T-helper 2 cell (primary cell): ENCODE measurements at places on chromosomes 16 and 17.

DNA sequence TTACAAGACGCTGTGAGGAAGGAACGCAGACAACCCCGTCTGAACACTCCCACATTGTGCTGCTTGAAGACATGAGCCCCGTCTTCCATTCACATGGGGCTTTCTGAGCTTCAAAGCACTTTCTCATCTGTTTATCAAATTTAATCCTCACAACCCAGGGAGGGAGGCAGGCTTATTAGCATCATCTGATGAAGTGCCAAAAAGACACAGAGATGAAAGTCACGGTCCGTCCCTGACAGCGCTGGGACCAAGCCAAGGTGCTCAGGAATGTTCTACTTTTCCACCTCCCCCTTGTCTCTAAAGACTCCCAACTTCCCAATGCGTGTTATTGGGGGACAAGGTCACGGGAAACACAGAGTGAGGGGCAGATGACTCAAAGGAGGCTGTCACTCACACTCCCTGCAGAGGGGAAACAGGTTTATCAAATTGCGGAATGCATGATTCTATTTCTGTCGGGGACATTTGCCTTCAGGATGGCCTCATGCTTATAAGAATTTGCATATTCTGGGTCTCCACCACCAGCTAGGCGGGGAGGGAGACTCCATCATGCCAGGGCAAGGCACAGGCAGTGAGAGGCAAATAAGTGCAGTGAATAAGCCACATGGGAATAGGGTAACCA is 10.7 kb downstream of the XYLT1 start:
- DNase-seq = no peak

GRCh38 chr17:79835953-79836509 is 3.2 kb downstream of the CBX4 start:
- no peak for DNase-seq

- DNase-seq = peak; percentile 61
Observed at GRCh38 chr17:35930211-35931065, at the start of gene RDM1. TSS of gene RDM1 (minus strand) at chr17:35930773. CDS start at chr17:35930727, 46 bp downstream.

GRCh38 chr16:46920402-46921068 is 36.4 kb downstream of the GPT2 start:
- DNase-seq = no peak

- DNase-seq = no peak
Observed at GRCh38 chr17:79844869-79845600, 5.8 kb upstream of the CBX4 start.

DNA sequence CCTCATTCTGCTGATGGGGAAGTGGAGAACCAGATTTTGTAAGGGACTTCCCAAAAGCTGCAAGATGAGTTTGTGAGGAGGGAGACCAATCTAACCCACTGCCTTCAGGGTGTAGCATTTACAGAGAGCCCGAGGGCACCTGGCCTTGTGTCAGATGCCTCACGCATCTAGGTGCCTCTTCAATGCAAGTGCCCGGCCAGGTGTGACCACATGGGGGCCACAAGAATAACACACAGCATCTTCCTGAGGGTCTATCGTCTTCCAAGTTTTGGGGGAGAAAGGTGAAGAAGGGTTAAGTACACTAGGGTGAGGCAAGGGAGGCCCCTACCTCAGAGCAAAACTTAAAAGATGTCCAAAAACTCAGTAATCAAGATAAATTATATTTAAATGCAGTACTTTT is 401.7 kb upstream of the CDH5 start:
- DNase-seq = no peak

DNA sequence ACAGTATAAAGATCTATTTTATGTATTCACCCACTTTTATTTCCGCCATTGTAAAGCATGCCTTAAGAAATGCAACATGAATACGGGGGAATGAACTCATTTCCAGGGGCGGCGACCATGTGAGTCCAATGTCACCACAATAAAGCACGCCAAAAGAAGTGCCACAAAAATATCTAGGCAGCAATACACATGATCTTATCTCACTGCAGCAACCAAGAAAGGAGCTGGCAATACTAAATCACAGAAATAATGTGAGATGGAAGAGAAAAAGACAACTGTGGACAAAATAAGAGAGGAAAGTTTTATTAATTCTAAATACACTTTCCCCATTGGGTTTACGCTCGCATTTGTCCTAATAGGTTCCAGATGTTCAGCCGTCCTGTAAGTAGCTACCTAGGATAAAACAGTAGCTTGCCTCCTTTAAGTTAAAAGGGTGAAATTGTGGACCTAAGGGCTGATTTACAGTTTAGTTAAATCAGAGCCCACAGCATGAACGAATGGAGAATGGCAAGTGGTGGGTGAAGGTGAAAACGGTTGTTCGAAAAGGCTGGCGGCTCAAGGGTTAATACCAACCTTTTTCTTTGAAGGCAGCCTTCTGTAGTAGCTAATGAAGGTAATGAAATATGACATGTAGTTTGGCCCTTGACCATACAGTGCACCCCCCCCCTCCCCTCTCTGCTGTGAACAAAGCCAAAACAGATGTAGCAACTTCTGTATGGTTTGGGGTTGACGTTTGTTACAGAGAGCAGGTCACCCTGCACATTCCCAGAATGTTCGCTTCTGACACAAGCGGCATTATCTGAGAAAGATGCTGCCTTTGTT is 504.2 kb upstream of the PSMD7 start:
- DNase-seq = no peak

GRCh38 chr16:12802661-12803060 is 1.0 kb downstream of the CPPED1 start:
- DNase-seq = no peak

DNA sequence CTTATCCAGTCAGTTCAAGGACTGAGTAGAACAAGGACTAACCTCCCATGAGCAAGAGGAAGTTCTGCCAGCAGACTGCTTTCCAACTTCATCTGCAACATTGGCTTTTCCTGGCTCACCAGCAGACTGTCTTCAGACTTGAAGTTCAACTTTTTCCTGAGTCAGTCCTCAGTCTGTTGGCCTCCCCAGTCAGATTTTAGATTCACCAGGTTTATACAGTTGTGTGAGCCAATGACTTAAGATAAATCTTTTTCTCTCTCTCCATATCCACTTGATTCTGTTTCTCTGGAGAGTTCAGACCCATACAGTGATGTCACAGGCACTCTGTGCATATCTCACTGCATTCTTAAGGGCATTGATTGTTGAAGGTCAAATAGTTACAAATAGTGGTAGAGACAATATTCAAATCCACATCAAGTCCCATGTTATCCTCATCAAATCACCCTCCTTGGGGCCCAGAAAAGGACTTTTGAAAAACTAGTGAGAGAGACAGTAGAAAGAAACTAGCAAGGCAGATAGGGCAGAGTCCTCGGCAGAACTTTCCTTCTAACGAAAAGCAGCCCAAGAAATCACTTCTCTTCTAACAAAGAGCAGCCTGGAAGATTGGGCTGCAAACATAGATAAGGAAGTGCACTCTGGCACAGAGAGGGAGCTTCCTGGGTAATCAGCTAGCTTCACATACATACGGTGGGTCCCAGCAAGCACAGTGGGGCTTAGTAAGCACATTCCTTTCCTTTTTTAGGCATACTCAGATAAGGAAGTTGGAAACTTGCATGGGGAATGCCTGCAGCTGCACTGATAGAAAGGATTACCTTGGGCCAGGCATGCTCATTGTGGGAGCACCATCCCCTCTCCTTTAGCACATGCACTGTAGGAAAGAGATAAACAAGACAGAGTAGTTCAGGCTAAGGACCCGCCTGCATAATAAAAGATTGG is 132.3 kb upstream of the FAM20A start:
- no peak for DNase-seq

DNA sequence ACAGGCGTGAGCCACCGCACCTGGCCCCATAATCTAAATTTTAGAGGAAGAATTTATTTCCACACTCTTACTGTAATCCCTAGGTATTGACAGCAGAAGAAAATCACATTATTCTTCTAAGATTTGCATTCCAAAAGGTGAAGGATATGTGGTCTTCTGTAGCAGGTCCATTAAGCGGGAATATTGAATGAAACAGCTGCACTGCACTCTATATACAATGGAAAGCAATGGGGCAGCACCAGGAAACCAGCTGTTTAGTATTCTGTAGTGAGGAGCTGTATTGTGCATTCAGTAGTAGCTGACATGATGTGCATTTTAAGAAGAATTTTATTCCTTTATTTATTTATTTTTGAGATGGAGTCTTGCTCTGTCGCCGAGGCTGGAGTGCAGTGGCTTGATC is 49.6 kb downstream of the PSMD12 start:
- DNase-seq = no peak

- DNase-seq = no peak
Observed at GRCh38 chr17:1736348-1737281, 6.1 kb upstream of the SERPINF2 start.

DNA sequence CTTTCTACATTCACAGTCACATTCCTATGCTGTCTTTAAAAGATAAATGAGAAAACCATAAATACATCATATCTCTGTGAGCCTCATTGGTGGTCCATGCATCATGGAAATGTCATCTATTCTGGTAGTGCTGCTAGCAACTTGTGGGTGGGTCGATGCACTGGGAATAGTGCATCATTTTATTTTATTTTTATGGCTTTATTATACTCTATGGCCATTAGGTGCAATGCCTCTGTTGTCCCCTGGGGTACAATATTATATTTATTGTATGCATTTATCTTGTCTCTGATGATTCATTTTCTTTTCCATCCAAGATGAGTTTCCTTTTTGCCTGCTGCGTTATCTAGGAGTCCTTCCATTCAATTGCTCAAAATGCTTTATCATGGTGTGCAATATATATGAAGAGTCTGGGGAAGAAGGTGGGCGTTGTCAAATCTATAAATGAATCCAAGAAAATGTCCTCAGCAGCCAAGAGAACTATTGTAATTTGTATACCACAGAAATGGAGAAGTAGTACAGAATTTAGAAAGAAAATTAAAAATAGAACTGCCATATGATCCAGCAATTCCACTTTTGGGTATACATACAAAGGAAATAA is 324.0 kb downstream of the KCNJ2 start:
- DNase-seq = no peak

DNA sequence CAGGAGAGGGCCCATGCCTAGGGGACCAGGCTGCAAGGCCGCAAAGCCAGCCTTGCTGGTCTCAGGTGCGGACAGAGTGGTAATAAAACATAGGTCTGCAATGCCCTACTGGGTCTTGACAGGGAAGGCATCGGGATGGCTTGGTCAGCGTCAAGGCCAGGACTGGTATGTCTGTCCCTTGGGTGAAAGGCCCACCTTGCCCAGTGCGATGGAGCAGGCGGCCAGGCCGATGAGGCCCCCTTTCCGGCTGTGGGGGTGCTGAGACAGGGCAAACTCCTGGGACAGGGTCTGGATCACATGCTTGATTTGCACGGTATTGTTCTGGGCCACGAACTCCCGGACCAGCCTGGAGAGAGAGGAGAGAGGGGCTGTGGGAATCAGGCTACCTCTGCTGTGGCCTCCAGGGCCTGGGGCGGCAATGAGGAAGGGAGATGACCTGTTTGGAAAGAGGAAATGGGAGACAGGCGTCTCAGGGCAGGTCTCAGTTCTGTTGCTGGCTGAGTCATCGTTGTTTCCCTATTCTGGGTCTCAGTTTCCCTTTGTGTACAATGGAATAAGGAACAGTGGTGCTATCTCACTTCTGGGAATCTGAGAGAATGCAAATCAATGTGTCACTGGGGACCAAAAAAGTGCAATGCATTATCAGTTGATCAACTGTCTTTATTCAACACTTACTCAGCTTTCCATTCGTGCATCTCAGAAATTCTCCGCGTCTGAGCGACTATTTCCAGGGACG is 14.8 kb downstream of the VAC14 start:
- no peak for DNase-seq
